Thyroid gland (tissue), 4 donors: ENCODE measurements at places on chromosomes 3 and 15.
A peak's percentile ranks its signal among the peaks of the same experiment; 100 is the strongest.

DNA sequence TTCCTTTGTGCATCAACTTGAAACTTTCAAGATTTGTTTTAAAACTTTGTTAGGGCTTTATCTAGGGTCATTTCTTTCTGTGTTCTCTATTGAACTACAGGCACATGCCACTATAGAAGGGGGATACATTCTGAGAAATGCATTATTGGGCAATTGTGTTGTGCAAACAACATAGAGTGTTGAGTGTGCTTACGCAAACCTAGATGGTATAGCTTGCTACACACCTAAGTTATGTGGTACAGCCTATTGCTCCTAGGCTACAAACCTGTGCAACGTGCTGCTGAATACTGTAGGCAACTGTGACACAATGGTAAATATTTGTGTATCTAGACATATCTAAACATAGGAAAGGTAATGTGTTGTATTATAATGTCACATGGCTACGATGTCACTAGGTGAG, 33.0 kb upstream of the KLF13 start:
- no peaks in the 10 kb centered on the region for H3K27me3 ChIP-seq
- no peaks in the 10 kb centered on the region for H3K36me3 ChIP-seq
- H3K27ac ChIP-seq = no peak overlapping the region
- DNase-seq = no peak

DNA sequence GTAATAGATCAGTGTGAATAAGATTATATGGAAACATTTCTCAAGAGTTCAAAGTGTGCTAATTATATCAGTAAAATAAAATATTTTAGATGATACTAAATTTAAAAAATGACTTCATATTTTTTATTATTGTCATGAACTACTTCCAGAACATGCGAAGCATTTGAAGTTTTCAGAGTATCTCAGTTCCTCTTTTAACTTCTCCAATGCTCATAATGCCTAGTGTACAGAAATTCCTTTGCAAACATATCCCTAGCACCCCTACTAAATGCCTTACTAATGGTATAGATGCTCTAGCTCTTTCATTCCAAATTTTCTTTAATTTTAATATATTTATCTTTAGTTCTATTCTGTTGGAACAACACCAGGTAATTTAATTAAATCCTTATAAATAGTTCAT, 580.4 kb downstream of the CADM2 start:
- no peaks in the 10 kb centered on the region for H3K4me1 ChIP-seq
- H3K27ac ChIP-seq = no peak overlapping the region
- H3K4me3 ChIP-seq = no peak overlapping the region
- DNase-seq = no peak
- no peaks in the 10 kb centered on the region for H3K27me3 ChIP-seq

DNA sequence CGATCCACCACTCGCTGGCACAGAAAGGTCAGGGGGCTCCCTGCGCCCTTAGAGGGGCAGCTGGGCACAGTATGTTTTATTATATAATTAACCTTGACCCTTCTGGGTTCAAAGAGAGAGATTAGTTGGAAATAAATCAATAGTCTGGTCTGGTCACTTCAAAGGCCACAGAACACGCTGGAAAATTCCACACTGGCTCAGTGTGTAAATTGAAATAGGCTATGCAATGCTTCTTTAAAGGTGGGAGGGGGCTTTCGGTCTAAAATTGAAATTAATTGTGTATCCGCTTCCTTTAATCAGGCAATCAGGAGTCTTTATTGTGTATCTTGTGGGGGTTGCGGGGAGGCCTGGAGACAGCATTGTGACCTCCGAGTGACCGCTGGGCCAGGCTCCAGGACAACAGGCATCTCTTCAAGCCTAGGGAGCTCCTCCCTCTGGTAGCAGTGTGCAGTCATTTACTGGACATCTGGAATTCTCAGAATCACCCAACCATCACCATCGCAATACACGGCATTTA, 8.0 kb downstream of the RNU5B-1 start:
- no peak overlapping the region for H3K4me3 ChIP-seq
- no peaks in the 10 kb centered on the region for H3K27me3 ChIP-seq
- H3K27ac ChIP-seq = no peak overlapping the region
- H3K36me3 ChIP-seq = no peaks in the 10 kb centered on the region

DNA sequence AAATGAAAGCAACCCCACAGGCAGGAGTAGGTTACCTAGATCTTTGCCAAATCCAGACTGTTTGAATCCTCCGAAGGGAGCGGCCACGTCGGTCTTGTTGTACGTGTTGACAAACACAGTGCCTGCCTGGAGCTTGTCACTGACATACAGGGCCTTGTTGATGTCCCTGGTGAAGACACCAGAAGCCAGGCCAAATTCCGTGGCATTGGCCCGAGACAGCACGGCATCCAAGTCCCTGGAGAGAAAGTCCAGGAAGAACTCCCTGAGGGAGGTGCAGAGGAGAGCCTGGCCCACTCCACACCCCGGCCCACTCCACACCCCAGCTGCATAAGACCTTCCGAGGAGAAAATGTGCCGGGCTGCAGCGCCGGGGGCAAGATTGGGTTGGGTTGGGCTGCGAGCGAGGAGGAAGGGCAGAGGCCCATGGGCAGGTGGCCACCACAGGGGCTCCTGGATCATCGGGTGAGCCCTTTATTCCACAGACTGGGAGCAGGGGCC, 21.8 kb upstream of the SLC41A3 start:
- H3K27ac ChIP-seq = no peak overlapping the region
- no peak overlapping the region for H3K4me3 ChIP-seq
- H3K36me3 ChIP-seq = no peaks in the 10 kb centered on the region
- DNase-seq = no peak
- peaks cover 16% of the 10 kb centered on the region for H3K4me1 ChIP-seq

DNA sequence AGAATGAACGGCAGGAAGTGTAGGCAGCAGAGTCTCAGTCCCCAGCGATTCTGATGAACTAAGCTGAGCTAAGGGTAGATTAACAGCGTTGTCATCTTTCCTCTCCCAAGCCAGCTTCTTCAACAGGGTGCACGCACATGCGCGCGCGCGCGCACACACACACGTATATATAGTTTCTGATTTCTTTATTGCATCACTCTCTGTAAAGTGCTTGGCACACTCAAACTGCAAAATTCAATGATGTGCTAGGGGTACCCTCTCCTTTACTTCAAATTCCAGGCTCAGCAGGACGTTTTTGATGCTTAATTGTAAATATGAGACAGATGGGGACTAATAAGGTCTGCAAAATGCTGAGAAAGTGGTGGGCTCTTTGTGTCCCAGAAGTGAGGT, 26.1 kb upstream of the VPS8 start:
- no peak overlapping the region for H3K27ac ChIP-seq
- DNase-seq = no peak
- H3K27me3 ChIP-seq = no peaks in the 10 kb centered on the region
- H3K36me3 ChIP-seq = no peaks in the 10 kb centered on the region
- no peak overlapping the region for H3K4me3 ChIP-seq

DNA sequence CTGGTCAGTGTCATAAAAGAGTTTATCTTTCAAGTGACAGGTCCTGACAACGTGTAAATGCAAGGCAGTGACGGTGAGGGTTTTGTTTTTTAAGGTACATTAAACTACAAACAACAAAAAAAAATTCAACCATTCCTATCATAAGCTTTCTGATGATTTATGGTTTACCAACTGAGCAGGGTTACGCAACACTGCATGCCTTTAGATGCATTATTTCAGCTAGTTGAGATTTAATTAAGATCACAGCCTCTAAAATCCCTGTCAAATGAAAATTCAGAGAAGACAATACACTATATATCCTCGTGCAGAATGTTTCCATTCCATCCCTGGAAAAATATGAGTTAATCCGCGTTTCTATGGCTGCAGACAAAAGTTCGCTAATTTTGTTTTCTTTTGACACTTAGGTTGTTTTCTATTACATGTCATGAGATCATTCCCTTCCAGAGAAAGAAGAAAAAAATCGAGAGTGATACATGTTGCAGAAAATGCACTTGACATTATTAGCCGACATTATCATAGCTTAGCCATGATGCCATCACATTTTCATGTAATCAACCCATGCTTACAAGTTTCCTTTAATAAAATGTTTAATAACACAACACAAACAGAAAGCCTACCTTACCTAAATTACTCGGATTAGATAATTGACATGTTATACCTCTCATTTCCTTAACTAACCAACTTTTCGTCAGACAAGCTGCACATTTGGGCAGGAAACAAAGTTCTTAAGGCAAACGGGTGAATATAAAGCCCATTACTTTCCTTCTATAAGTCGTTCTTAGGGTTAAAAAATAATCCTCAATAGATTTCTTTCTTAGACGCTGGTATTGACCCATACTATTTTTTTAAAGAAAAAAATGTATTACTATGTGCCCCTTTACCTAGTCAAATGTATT, 521.2 kb downstream of the FOXP1 start:
- DNase-seq = no peak
- H3K27ac ChIP-seq = peak overlapping the region; percentile 93
- H3K36me3 ChIP-seq = no peaks in the 10 kb centered on the region
- H3K4me1 ChIP-seq = peaks cover 59% of the 10 kb centered on the region
- no peak overlapping the region for H3K4me3 ChIP-seq

DNA sequence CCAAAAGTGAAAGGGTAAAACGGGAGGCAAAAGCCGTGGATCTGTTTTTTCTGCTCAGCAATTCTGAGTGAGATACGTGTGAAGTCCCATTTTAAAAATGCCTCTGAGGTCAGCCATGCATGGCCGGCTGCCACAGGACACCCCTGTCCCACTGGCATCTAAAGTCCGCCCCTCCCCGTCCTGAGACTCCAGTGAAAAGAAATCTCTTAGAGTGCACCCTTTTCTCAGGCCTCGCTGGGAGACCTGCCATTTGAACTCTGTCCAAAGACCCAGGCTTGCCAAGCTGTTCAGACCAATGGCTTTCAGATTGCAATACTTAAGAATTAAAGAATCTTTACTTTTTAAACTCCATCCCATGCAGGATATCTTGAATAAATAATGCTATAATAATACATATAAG, 61.0 kb upstream of the SLC24A5 start:
- DNase-seq = peak; percentile 82
- H3K36me3 ChIP-seq = no peaks in the 10 kb centered on the region
- no peaks in the 10 kb centered on the region for H3K4me1 ChIP-seq
- no peak overlapping the region for H3K4me3 ChIP-seq

DNA sequence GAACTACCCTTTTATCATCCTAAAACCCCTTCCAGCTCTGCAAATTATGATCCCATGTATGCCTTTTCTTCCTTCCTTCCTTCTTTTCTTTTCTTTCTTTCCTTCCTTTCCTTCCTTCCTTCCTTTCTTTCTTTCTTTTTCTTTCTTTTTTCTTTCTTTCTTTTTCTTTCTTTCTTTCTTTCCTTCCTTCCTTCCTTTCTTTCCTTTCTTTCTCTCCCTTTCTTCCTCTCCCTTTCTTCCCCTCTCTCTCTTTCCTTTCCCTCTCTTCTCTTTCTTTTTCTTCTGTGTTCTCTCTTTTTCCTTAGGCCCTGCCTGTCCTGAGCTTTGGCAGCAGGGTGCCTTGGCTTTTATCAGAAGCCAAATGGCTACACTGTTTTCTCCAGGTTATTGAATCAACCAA, 66.8 kb downstream of the IQCH start:
- no peaks in the 10 kb centered on the region for H3K36me3 ChIP-seq
- no peak overlapping the region for H3K27ac ChIP-seq
- no peak overlapping the region for H3K4me3 ChIP-seq
- no peak for DNase-seq
- H3K27me3 ChIP-seq = no peaks in the 10 kb centered on the region
- no peaks in the 10 kb centered on the region for H3K4me1 ChIP-seq
